NCI-H1092 (cell line): ENCODE measurements at places on chromosomes 7 and 10.

DNA sequence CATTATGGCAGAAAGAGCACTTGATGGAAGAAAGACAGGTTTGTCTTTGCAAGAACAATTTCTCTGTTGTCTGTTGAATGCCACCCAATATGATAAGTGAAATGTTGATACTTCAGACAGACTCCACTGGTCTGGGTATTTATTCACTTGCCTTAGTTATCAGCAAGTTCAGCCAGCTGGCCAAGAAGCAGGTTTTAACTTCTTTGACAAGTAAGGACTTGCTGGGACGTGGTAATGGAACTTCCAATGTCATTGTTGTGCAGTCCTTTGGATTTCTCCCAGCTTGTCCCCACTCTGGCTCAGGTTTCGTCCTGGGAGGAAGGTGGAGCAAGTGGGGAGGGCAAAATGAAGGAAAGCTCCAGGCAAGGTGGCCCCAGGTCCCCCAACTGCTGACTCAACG is 497.4 kb downstream of the RPS24 start:
- no peak for DNase-seq

DNA sequence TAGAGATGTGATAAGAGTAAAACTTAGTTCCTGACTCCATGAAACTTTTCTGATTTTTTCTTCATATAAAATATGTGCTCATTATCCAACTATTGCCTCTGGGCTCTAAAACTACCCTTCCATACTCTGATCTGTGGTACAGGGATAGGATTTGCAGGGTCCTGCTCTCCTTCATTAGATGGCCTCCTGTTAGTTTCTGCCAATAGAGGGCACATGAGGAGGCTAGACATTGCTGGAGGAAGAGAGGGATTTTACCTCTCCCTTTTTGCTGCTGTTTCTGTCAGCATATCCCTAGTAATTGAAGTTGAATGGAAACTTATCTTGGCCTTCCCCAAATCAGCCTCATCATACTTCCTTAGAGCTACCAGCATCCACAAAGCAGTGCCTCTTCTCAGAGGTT is 269.4 kb downstream of the NXPH1 start:
- no peak for DNase-seq

- DNase-seq = no peak
These were observed 782 bp downstream of the IFIT5 start for GRCh38 chr10:89414879-89415821.

DNA sequence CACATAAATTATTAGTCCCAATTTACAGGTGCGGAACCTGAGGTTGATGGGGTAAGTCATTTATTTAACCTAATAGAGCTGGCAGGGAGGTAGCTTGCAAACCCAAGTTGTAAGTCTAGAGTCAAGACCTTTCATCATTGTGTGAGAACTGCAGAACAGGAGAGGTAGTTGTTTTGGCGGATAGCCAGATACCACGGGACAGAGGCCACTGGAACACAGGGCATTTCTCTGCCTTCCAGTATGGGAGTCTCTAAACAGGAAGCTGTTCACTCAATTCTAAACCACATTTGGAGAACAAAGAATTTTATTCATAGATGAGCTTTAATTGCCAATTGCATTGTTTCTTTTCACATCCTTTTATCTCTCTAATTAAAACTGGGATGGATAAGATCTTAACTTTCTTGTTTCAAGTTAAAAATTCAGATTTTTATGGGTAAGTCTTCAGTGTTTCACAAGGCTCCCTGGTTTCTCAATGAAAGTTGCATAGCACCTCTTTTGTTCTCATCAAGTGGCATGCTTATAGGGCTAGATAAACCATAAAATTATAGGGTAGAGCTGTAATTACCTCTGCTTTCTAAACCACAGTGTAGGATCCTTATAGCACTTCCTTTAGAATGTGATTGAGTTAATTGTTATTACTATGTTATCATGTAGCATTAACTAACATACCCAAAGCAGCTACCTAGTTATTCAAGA is 489.0 kb downstream of the GATA3 start:
- no peak for DNase-seq
